AG20443 (cell line): ENCODE measurements at places on chromosomes 2 and 18.

DNA sequence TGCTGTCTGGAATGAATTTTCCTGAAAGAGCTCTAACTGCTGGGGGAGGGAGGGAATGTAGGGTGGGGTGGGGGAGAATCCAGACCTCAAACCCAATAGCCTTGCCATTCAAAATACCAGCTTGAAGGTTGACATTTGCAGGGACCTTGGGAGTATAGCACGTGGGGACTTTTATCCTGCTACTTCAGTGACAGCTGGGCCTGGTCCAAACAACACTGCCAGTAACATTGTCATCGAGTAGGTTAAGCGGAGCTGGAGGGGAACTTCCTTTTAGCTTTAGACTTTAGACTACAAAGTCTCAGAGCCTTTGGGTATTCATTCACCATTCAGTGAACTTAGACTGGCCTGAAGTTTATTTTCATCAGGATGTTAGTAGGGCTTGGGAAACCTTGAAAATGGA, 248.7 kb downstream of the MEIS1 start:
- DNase-seq, result no peak

- DNase-seq, result no peak
Measured at GRCh38 chr2:110772383-110772755, 40.0 kb downstream of the ACOXL start.

DNA sequence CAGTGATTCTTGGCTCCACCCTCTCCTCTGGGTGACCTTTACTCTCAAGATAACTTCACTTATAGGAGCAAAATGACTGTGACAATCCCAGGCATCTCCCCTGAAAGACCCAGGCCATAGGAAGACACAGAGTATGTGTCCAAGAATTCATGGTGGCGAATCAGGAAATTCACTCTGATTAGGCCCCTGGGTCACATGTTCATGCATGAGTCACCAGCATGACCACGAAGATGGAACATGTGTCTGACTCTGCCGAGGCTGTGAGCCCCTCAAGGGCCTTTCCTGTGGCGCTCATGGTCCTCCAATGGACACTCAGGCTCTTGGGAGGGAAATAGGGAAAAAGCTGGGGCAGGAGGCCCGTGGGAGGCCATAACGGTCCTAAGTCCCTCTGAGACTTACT, 74.0 kb upstream of the TEX51 start:
- DNase-seq, result no peak

DNA sequence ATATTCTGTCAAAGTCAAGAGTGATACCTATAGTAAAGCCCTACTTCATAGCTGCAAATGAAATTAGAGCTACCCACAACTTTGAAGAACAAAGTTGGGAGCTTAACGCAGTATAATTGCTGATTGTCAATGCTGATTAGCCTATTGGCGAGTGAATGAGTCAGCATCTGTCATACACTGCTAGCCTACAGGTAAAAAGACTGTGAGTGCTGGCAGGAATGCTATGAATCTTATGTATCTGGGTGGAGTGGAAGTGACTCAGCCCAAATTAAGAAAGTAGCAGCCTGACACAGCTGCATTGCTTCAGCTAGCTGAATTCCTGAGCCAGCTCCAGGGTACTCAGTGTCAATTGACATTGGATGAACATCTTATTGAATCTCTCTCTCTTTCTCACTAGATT, 179.4 kb upstream of the DCC start:
- peak; percentile 25 for DNase-seq

- no peak for DNase-seq
Measured at GRCh38 chr2:201574766-201575165, 68.5 kb downstream of the TMEM237 start.

DNA sequence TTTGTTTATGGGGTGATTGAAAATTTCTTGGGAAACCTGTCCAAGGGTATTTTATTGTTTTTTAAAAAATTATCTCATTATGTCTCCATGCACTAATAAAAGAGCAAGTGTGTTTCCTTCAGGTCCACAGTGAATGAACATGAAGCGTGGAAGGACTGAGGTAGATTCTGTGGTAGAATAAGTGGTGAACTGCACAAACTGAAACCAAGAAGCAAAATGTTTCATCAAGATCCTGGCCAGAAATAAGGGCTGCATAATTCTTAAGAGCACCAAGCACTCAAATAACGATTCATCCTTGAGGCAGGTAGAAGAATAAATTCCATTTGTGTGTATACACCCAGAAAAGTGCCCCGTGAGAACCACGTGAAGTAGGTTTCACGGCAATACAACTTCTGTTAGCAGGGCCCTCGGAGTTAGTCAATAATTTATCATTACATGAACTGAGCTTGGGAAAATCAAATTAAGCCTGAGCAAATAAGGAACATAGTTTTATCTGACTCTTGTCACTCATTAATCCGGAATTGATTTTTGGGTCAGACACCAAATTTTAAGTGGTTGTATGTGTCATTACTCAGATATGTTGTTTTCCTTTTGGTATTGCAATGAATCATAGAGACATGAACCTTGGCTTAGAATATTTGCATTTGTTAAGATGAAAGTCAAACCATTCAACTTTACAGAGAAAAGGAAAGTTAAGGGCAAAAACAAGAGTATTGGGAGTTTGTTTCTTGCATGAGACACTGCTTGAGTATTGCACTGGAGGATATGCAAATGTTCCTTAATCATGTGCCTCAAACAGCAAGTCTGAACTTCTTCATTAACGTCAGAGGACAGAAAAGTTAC, 472.6 kb upstream of the NETO1 start:
- DNase-seq, result no peak

GRCh38 chr2:141455211-141455826, 675.5 kb downstream of the LRP1B start:
- no peak for DNase-seq

DNA sequence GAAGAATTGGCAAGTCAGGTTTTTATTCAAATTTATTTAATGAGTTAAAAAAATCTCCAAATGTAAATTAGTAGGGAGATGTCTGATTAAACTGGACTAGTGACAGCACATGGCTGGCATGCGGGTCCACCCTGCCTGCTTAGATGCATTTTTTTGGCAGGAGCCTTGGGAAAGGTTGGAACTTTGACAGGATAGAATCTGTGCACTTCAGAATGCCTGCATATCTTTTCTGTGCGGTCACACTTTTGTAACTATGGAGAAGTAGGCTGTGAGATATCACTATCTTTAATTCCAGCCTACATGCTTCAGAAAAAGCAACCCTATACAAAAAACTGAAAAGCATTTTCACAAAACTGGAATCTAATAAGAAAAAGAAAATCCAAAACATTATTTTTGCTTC, 317.8 kb downstream of the MBD2 start:
- DNase-seq, result no peak

GRCh38 chr18:23998018-23998417, 16.5 kb upstream of the TTC39C start:
- no peak for DNase-seq

- DNase-seq, result peak; percentile 11
Measured at GRCh38 chr18:49183921-49184320, 233.2 kb upstream of the SMAD7 start.

GRCh38 chr2:9294764-9295163, 88.2 kb downstream of the ASAP2 start:
- no peak for DNase-seq
